Spinal cord (tissue), 10 donors: ENCODE measurements at places on chromosomes 7 and 10.

DNA sequence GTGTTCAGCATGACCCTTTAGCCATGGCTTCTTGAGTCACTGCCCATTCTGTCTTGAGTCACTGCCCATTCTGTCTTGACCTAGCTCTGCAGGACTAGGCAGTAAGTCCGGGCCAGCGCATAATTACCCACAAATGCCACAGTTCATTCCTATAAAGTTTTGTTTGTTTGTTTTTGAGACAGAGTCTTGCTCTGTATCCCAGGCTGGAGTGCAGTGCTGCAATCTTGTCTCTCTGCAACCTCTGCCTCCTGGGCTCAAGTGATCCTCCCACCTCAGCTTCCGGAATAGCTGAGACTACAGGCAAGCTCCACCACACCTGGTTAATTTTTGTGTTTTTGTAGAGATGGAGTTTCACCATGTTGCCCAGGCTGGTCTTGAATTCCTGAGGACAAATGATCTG is 32.7 kb upstream of the TARP start:
- no peak for DNase-seq

GRCh38 chr7:74266191-74266963 is 12.2 kb upstream of the RFC2 start:
- DNase-seq, result no peak

DNA sequence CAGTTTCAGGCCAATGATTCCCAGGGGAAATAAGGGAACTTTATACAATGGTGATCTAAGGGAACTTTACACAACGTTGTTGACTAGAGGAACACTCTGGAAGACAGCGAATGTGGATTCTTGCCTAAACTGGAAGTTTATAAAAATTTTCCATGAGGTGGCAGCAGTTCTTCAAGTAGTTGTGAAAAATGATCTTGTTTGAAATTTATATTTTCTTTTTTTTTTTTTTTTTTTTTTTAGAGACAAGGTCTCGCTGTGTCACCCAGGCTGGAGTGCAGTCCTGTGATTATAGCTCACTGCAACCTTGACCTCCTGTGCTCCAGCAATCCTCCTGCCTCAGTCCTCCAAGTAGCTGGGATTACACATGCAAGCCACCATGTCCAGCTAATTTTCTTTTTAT is 32.1 kb upstream of the GTF2I start:
- no peak for DNase-seq

DNA sequence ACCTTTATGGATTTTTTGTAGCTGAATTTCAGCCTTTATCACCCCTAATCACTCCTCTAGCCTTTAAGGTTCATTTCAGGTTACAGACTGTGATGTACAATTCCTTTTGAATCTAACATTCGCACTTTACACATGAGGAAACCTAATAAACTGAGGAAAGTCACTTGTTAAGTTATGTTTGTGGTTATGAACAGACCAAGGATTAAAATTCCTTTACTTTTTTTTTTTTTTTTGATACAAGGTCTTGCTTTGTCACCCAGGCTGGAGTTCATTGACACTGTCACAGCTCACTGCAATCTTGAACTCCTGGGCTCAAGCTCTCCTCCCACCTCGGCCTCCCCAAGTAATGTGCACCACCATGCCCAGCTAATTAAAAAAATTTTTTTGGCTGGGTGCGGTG is 3.6 kb downstream of the MCU start:
- DNase-seq, result no peak

DNA sequence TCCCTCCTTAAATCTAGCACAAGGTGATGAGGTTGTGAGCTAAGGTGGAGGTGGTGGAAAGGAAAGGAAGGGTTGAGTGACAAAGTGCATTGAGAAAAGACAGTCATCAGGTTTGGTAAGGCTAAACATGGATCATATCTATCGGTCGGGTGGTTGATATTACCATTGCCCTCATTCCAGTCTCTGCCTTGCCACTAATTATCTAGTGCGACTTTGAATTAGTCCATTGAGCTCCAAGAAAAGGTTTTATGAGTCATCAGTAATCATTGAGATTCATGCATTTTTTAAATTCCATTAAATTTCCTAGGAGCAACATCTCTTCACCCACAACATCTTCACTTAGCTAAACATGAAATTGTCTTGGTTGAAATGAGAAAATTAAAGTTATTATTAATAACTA is 68.9 kb upstream of the FRMD4A start:
- DNase-seq, result no peak

DNA sequence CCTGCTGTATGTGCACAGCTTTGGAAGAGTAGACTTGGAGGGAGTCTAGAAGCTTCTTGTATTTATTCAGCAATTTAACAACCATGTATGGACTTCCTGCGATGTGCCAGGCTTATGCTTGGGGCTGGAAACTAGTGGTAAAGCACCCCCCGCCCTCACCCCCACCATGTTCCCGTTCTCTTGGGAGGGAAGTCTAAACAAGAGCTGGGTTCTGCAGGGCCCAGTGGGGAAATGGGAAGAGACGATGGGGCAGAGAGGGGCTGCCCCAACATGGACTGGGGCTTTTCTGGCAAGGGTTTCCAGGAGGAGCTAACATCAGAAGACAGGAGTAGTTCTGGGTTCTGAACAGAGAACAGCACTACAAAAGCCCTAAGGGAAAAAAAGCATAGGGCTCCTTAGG is 8.0 kb downstream of the RASSF4 start:
- no peak for DNase-seq

- no peak for DNase-seq
Observed at GRCh38 chr10:123563581-123563855, 102.6 kb upstream of the GPR26 start.

DNA sequence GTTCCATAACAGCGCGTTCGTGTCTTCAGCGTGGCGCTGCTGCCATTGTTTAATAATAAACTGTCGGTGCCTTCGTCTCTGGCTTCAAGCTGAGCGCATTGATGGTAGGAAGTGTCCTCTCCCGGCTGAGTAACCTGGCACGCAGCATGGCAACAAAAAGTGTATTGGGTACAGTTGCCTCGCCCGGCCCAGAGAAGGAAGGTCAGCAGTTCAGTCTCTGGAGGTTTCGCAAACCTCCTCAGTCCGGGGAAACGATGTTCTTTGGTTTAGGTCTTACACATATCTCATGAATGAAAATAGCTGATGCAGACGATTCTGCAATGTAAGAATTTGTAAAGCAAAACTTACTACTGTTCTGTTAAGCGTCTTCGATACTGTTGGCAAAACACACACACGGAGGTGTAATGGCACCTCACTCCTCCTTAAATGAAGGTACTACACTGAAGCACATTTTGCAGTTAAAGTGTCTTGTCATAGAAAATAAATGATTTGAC is 739 bp upstream of the CCDC186 start:
- DNase-seq, result peak; percentile 47

DNA sequence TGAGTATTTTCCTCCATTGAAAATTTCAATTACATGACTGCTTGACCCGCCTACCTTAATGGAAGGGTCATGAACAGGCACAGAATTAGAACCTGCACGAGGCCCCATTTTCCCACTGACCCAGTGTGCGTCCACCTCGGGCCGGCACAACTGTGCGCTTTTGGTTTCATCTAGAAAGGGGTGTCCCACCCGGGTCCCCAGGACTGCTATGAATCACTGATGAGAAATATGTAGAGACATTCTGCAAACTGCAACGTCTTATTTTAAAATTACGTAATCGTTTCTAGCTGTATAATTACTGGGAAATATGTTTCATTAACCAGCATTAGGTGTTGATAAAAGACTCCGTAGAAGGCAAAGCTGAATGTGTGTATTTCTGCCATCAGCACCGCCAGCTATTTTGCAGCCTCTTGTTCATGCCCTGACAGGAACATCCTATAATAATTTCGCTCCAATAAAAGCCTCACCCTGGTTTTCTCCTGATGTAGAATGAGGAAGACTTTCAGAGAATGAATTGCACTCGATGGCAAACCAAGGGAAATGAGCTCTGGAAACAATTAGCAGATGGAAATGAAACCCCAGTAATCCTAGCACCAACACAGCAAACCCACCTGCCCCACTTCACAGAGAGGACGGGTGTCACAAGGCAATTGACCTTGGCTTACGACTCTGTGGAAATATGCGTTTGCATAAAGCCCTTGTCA is 562.1 kb downstream of the DNAJB6 start:
- no peak for DNase-seq

GRCh38 chr10:34506786-34507185 is 308.3 kb downstream of the PARD3 start:
- DNase-seq, result peak; percentile 54

DNA sequence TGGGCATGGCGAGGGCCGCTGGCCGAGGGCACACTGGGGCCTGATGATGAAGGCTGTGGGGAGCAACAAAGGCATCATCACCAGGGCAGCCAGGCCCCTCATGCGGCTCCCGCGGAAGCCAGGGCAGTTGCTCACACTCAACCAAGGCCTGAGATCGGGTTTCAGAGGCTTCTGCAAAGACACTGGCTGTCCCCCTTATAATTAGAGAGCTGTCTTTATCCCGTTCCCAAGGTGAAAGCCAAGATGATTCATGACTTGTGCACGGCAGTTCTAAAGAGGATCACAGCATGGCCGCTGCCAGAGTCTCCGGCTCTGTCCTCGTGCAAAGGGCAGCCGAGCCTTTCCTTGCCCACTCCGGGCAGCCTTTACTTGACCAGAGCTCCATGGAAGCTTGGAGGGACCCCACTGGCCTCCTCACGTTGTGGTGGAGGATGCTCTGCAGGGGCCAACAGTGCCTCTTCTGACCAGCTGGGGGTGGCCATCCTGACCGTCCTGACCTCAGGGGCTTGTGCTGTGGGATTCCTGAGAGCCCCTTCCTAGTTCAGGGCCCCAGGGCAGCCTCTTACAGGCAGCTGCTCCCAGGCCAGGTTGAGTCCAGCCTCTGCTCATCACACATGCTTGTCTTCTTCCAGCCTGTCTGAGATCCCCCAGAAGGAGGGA is 82.3 kb downstream of the PRKAG2 start:
- no peak for DNase-seq

- DNase-seq, result no peak
Observed at GRCh38 chr7:132141109-132141508, 435.2 kb downstream of the PLXNA4 start.

DNA sequence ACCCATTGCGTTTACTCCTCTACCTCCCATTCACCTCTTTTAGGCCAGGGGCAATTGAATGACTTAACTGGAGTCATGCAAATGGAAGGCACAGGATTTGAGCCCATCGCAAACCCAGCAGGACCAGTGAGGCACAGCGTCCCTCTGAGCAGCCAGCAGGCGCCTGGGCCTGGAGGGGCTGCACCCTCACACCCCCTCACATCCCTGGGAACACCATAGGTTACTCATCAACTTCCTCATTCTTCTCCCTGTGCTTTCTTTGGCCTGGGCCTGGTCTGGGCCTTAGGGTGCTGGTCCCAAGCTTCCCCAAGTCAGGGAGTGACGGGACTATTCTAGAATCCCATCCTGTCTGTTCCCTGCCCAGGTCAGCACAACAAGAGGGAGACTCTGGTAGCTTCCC is 169.4 kb upstream of the EEPD1 start:
- DNase-seq, result no peak

DNA sequence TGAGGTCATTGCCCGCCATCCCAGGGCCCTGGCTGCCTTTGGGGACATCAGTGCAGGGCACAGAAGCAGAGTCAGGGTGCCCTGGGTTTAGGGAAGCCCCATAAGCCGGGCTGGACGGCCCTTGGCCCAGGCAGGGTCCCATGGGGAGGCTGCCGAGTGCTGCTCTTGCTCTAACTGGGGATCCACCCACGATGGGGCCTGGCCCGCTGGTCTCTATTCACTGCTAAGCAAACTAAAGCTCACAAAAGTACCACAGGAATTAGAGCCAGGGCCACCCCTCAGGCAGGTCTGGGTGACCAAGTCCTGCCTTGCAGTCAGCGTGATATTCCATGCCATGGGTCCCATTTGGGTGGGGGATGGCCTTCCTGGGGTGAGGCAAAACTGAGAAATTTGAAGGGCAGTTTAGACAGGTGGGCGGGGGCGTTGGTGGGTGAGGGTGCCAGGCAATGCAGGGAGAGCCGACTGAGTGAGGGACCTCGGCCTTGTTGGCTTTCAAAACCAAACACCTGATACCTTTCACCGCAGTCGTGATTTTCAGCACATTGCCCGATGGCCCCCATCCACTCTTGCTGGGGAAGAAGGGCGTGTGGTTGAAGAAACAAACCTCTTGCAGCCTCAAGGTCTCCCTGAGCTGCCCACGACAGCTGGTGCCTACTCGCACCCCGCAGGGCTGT is 92.8 kb upstream of the PPIF start:
- no peak for DNase-seq

GRCh38 chr7:5387711-5388245 is 35.9 kb downstream of the TNRC18 start:
- DNase-seq, result no peak
